NCI-H774 (cell line): ENCODE measurements at places on chromosomes 3 and 15.

DNA sequence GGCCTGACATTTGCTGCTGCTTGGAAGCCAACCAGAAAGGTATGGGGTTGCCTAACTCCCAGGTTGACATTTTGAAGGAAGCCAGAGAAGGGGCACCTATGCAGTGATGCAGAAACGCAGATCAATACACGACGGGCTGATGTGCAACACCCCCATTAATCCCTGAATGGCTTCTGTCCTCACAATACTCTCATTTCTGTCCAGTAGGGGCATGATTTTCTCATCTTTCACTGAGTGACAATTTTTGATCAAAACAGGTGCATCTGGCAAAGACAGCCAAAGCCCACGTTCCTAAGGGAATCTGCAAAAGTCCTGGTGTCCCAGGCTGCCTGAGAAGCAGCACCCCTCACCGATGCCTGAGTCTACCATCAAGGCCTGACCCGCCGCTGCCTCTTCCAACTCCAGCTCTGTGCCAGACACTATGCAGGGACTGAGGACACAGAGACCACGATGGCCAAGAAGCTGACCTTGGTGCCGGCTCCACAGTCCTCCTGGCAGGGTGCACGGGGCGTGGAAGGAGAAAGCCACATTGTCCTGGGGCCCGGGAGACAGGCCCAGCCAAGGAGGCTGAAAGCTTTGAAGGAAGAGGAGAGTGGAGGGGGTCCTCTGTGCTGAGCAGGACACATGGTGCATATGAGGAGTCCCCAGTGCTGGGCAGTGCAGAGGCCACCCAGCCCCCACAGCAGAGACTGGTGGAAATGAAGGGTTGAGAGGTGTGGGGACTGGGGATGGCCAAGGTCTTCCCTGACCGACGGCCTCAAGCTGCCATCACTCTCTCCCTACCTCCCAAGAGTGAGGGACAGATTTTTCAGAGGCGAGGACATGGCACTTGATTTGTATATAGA, 159.6 kb downstream of the NUP210 start:
- no peak for DNase-seq

GRCh38 chr3:49352281-49352680, 5.9 kb downstream of the GPX1 start:
- DNase-seq = no peak

- no peak for DNase-seq
Measured at GRCh38 chr3:66037986-66038369, 740 bp downstream of the MAGI1 start.

DNA sequence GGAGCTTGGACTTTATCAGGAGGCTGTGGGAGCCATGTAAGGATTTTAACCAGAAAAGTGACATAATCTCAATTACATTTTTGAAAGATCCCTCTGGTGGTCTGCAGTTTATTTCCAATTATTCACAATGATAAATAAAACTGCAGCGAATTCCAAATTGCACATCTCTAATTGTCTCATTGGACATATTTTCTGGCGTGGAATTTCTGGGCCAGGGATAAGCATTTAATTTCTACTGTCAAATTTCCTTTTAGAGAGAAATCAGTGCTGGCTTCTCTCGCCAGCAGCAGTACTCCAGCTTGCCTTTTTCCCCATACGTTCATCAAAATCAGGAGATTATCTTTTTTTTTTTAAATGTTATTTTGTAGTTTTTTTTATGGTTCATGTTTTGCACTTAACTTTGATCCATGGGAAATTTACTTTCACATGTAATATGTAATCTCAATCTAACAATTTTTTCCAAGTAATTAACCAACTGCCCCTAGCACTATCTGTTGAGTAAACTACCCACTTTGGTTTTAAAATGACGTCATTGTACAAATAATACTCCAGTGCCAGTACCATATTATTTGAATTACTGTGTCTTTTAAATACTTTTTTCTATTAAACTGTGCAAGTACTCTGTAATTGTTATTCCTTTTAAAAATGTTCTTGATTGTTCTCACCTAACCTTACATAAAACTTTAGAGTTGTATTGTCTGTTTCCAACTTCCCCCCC, 251.8 kb downstream of the ADAMTSL3 start:
- no peak for DNase-seq

DNA sequence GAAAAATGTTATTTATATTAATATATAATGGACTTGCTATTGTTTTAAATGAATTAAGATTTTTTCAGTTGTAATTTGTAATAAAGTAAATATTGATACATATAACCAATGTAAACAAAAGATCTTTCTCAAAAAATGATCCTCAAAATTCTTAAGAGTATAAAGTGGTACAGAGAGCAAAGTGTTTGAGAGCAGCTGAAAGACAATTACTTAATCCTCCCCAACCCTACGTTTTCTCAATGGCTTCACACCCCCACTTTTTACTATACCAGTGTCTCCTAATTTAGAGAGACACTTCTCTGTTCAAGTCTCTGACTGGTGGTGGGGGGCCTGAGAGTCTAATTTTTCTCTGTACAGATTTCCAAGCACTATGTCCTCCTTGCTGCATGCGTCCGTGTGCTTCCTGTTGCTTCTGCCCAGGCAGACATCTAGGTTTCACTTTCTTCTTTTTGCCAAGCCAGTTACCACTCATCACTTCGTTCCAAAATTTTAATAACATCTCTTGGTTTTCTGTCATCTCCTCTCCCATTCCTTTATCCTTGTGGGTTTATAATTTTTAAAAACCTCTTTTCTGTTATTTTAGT, 276.3 kb upstream of the DNAJC19 start:
- peak; percentile 63 for DNase-seq

DNA sequence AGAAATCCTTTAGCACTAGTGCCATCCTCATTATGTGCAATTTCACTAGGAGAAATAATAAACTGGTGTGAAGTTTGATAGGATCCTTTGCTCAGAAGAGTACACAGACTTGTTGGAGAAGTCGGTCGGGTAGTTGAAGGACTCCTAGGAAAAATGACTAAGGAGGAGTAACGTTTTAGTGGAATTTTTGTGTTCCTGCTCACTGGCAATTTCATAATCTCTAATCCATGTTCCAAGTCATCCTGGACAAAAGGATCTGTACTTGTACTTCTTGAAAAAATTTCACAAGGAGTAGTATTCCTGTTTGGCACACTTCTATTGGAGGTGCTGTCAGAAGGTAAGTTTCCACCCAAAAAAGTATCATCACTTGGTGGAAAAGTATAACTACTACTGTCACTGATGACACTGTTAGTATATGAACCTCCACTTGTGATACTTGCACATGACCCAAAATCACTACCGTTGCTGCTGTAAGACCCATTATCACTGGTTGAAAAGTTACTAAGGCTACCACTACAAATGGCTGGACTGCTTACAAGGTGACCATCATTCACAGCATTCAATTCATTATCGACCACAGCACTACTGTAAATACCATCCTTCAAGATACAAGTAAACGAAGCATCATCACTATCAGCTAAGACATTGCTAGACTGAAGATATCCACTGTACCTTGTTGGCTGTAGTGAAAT, 77.4 kb downstream of the NEDD4 start:
- no peak for DNase-seq

DNA sequence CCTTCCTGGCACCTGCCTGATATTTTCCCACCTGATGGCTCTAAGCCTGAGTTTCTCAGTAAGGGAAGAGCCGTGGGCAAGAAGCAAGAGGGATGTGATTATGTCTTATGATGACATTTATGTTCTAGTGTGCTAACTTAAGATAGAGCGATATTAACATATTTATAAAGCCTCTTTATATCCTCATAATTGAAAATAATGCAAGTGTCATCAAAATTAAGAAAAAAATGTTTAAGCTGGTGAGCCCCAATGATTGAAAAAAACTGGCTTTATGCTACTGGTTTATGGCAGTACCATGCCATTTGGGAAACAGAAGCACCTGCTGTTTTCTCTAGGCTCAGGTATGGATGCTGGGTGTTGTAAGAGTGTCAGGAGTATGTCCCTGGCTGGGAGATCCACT, 431.5 kb upstream of the TPM1 start:
- DNase-seq = no peak

DNA sequence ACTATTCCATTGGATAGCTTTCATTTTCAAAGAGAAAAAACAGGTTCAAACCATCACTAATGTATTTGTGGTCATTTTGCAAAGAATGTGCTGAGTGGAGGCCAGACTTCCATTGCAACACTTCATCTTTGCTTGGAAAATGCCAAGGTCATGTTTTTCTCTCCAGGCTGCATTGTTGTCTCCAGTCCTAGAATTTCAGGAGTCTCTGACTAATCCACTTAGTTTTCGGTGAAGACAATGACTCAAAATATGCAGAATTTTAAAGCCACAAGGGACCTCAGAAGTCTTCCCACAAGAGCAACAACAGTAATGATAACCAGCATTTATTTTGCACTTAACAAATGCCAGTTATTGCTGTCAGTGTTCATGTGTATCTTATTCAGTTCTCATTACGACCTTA, 277.0 kb downstream of the RYR3 start:
- no peak for DNase-seq

- no peak for DNase-seq
Measured at GRCh38 chr3:13072600-13073325, 466 bp downstream of the IQSEC1 start.

DNA sequence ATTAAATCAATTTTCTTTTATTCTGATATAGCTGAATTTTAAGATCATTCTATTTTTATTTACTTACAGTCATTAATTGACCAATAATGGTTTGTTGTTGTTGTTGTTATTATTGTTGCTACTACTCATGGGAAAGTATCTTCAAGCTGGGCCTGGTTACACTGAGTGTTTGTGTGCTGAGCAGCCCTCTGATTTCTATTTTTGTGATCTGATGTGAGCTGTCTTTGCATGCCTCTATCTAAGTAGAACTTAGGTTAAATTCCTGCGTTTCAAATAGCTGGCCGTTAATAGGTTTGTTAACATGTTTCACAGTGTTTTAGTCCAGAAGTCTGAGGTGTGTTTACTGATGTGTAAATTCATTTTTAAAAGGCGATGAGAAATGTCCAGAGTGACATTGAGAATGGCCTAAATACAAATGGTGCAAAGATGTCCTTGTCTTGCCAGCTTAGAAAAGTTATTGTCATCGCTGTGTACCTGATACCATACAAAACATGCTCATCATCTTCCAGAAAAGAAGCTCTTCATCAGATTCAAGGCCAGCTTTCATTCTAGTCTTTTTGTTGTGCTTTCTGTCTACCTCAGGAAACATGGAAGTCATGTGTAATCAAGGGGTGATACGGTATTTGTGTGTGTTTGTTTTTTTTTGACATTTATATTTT, 15.8 kb downstream of the ARIH2 start:
- DNase-seq = no peak

DNA sequence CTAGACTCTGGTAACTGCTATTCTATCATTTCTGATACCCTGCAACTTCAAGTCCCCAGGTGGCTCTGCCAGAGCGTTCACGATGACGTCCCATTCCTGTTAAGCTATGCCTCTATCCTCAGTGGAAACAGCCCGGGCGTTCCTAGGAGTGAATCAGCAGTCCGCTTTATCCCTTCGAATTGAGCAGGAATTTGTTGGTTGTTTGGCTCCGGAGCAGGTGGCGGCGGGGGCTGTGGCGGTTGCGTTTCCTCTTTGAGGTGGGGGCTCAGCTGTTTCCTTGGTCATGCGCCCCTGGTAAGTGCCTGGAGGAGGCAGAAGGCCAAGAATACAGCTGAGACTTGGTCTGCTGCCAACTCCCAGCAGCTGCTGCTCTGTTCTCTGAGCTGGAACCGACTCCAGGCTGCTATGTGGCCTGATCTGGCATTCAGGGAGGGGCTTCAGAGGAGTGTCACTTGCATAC, 25.2 kb downstream of the ARPP21 start:
- DNase-seq = peak; percentile 13

GRCh38 chr3:143822374-143822773, 25.9 kb downstream of the SLC9A9 start:
- DNase-seq = no peak

- no peak for DNase-seq
Measured at GRCh38 chr3:171336406-171336805, 123.8 kb downstream of the TNIK start.

- no peak for DNase-seq
Measured at GRCh38 chr3:101932326-101933068, 83.2 kb downstream of the NFKBIZ start.

DNA sequence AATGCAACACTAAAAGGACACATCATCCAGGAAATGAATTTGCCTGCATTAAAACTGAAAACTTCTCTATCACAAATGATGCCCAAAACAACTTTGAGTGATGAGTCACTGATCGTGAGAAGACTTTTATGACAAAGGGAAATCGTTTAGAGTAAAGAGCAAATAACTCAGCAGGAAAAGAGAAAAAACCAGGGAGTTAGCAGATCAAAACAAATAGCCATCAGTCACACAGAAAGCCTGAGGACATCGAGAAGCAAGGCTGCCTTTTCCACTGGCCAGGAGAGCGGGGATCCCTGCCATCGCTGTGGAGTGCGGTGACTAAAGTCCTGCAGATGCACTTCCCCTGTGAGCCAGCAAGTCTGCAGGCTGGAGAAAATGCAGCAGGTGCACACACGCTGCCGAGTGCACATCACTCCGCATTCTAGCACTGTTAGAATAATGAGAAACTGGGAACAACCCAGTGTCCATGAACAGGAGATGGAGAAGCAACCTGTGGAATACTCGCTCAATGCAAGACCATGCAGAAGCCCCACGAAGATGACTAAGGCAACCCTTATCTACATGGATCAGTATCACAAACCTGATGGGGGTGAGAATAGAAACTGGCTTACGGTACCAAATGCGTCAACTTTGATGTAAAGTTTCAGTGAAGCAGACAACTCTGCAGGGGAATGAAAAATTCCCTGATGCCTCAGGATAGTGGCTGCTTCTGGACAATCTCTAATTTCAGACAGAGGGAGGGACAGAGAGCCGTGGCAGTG, 86.4 kb downstream of the NSMCE3 start:
- no peak for DNase-seq

DNA sequence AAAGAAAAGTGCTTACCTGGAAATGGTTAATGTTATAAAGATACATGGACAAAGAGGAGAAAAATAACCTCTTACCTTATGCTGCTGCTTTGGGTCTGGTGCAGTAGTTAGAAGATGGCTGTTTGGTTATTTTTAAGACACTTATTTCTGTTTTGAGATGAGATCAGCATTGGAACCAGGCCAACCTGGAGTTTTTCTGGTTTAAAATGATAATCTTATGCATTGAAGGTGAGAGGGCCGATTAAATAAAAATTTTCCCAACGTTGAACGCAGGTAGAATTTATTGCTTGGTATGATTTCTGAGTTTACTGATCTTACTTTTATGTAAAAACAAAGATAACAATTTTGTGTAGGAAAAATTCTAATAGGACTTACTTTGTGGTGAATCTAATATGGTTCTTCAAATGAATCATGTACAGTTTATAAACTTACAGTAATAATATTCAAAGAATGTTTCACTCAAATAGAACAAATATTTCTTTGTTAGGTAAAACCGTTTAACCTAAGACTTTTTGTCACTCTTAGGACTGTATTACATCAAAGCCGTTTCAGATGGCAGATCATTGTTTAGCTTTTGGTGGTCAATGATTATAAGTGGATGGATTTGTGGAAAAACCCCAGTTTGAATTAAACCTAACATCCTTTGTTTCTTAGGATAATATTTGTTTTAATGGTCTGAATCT, 14.9 kb downstream of the UBE2E2 start:
- DNase-seq = no peak

GRCh38 chr3:122227036-122227781, 43.7 kb downstream of the CASR start:
- no peak for DNase-seq
